ENCODE measurements at places on chromosomes 4 and X.

DNA sequence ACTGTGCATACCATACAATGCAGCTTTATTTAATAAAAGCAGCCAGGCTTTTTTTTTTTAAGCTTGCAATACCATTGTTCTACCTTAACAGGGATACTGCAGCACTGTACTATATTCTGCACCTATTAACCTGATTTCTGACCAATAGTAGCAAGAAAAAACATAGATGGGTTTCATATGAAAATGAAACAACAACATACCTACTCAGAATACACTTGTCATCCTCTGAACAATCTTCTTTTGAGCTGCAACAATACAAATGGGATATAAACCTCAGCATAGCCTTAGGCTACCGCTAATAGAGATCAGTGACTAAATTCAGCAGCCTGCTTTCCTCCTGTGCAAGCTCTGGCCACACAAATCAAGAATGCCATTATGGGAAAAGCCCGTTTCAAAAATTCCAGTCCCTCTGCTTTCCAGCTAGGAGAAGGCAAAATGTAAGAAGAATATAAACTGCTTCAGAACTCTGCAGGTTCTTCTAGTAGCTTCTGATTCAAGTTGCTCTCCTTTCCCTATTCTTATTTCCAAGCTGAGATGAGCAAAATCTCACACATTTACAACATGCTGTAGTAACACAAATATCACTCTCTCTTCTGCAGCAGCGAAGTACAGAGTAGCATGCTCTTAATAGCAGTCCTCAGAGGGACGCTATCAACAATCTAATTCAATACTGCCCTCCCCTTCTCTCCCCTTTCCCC, 143.4 kb downstream of the KLHL13 start:
- DNase-seq: no peak

GRCh38 chr4:136306361-136306760, 1225.9 kb downstream of the PCDH18 start:
- DNase-seq: no peak

GRCh38 chr4:67371615-67372014, 173.7 kb downstream of the CENPC start:
- no peak for DNase-seq

- no peak for DNase-seq
Observed at GRCh38 chr4:62806816-62807215, 1602.4 kb downstream of the TECRL start.

DNA sequence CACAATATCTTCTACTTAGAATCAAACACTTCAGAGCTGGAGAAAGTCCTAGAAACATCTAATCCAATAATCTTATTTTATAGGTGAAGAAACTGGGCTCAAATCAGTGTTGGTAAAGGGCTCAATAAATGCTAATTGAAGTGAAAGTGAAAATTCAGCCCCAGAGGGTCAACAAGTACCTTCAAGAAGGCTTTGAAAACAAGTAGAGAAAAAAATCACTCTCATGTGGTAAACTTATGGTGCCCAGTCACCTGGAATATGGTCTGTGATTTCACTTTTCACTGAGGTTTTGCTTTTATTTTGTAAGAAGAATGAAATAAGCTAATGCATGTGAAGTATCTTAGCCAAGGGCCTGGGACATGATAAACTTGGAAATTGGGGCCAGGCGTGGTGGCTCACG, 29.1 kb upstream of the EIF4E start:
- DNase-seq: no peak

DNA sequence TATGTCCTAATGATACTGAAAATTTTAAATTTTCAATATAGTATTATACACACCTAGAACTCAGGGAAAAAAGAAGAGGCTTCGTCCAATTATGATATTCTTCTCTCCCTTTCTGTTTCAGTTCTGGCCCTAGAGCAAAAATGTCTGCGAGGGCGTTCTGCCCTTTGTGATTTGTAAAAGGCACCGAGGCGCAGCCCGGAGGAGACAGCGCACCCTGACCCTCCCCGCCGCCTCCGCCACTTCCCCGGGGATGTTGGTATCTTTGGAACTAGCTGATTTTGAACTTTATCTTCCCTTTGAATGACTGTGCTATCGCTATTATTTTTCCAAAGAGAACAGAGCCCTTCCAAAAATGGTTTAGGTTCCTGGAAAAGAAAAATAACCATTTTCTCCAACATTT, 173.2 kb upstream of the FAM9B start:
- DNase-seq: no peak

DNA sequence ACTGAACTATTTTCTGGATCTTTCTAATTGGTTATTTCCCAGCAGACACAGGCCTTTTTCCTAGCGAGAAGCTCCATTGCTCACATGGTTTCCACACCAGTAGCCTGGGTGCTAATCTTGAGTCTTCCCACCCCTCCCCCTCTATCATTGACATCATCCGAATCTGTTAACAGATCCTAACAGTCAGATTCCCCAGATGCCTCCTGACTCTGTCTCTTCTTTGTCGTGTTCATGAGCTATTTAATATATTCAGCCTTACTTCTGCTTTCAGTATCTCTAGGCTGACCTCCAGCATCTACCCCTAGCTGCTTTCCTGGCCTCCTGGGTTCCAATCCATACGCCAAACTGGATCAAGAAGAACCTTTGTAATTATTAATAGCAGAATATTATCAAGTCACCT, 85.0 kb downstream of the CLNK start:
- no peak for DNase-seq

DNA sequence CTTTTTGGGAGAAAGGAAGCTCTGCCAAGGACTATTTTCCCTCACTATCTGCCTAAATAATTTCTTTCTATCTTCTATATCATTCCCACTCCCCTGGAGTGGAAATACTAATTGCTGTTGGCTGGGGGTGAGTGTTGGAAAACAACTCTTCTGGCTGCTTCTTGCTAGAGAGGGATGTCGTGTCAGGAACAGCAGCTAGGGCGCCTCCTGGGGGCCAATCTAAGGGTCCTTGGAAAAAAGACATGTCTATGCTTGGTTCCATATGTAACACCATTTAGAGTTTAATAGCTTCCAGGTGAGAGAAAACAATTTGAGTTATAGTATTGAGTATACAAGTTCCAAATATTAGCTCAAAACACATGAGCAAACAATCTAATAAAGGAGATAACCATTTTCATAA, 111.3 kb downstream of the MAGEE1 start:
- DNase-seq: no peak

DNA sequence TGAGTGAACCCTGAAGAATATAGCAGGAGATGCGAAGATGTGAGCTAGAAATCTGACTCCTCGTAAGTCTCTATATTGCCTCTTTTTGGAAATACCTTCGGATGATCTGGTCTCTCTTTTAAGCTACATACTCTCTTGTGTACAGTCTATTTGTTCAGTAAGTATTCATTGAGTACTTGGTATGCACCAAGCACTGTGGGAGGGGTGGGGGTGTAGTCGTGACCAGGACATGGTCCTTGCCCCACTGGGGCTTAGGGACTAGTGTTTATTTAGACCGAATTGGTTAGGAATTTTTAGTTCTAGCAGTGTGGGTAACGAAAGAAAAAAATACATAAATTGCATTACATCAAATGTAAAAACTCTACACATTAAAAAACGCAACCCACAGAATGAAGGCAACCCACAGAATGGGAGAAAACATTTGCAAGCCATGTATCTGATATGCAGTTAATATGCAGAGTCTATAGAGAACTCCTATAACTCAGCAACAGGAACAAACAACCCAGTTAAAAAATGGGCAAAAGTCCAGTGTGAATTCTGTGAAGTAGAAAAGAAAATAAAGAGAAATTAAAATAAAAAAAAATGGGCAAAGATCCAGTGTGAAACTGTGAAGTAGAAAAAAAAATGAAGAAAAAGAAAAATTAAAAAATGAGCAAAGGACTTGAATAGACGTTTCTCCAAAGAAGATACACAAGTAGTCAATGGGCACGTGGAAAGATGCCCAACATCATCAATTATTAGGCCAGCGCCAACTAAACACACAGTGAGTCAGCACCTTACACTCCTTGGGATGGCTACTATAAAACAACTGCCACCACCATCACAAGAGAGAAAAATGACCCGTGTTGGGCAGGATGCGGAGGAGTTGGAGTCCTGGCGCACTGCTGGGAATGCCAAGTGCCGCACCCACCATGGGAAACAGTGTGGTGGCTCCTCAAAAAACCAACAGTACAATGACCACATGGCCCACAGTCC, 43.8 kb downstream of the RGS12 start:
- DNase-seq: no peak

DNA sequence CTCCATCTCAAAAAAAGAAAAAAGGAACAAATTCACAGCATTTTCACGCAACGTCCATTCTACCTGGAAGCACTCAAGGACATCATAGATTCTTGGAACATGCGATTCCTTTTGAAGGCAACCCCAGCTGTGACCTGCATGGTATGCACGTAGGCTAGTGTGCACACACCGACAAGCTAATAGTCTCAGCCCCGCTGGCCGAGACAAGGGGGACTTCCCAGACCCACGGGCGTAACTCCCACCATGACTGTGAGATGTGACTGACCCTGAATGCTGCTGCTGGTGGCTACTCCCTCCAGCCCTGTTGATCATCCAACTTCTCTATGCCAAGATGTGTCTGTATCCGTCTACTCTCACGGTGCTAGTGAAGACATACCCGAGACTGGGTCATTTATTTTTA, 78.3 kb downstream of the CRLF2 start:
- no peak for DNase-seq

DNA sequence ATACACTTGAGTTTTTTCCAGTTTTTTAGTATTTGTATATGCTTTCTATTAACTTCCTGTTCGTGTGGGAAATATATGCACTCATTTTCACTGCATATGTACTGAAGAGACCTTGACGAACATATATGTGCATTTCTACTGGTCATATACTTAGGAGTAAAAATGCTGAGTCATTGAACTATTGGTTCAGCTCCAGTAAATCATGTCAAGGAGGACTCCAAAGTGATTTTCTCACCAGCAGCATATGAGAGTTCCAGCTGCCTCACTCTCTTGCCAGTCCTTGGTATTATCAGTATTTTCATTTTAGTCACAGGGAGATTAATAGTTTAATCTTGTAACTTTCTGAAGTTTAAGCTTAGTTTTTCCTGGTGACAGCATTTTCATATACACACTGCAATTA, 2750.2 kb downstream of the ARAP2 start:
- no peak for DNase-seq

GRCh38 chr4:10285028-10285427, 168.4 kb upstream of the WDR1 start:
- DNase-seq: no peak

DNA sequence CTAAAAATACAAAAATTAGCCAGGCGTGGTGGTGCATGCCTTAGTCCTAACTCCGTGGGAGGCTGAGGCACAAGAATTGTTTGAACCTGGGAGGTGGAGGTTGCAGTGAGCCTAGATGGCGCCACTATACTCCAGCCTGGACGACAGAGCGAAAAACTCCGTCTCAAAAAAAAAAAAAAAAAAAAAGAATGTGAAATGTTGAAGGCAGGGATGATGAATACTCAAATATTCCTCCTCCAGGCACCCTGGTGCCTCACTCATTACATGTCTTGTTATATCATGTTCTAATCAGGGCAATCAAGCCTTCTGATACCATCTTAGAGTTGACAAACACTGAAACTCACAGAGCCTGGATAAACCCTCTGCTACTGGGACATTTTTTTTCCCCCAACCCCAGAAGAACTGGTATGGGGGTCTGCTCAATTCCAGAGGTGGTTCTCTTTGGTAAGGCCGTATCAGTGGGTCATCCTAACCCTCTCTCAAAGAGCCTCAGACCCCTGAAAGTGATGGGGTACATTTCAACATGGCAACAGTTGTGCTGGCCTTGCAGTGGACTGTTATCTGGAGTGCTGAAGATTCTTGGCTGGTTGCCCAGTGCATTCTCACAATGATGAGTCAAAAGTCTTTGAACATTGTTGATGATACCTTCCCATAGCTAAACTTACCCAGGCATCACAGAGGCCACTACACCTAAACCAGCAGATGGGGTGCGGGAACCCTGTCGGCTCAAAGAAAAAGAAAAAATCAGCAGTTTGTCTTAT, 2.4 kb upstream of the SH3KBP1 start:
- DNase-seq: peak; percentile 50

GRCh38 chrX:113514906-113515305, 674.3 kb upstream of the AMOT start:
- no peak for DNase-seq

- DNase-seq: peak; percentile 11
Observed at GRCh38 chrX:75522565-75523431, at the start of gene ZDHHC15. Gene ZDHHC15, minus strand, starts transcription at chrX:75523037. Its CDS starts 13 bp downstream, at chrX:75523024.

- DNase-seq: no peak
Observed at GRCh38 chrX:37302569-37302968, 46.6 kb upstream of the PRRG1 start.
